Calu3 (cell line): ENCODE measurements at places on chromosomes 6 and 20. TPM values are rescaled to one million over a fixed set of nuclear protein-coding genes. Genes with fewer than 3 reads are reported as not detected.

GRCh38 chr6:66361886-66362285 is 654.9 kb upstream of the EYS start:
- no peak for DNase-seq

DNA sequence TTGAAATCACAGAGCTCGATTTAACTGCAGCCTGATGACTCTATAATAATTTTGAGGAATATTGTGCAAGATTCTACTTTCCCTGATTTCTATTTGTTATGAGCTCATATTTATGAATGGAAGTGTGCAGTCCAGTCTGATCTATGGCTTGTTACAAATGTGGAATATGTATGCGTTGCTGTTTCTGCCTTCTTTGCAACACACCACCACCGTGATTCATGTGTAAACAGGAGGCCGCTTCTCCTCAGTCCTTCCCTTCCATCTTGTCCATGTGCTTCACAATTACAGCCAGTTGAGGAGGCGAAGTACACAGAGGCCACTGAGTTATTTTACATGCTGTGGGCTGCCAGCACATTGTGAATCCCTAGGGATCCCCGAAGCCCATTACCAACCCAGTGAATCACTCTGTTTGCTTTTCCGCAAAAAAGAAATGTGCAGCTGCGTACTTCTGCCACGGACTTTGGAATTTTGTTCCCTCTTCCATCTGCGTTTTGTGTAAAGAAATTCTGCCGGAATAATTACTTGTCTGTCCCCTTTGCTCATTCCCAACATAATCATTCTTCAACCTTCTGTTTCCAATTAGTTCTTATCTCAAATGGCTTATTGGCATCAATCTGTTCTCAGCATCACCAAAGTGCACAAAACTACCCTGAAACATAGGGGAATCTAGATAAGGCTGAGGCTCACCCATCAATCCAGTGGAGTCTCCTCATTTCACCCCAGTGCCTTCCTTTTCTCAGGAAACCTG is 551.6 kb upstream of the CITED2 start:
- no peak for DNase-seq

Gene HLA-DMB
- total RNA-seq: 32.4 and 35.9 TPM in 2 replicates

- no peak for DNase-seq
Observed at GRCh38 chr20:29318871-29319461, 1938.5 kb upstream of the DEFB115 start.

Gene SYTL3
- 14.2 and 15.0 TPM in 2 replicates for total RNA-seq

Gene ALDH8A1
- 0.68 and 1.5 TPM in 2 replicates for total RNA-seq

- DNase-seq: no peak
Observed at GRCh38 chr20:3908667-3909066, 19.5 kb downstream of the PANK2 start.

DNA sequence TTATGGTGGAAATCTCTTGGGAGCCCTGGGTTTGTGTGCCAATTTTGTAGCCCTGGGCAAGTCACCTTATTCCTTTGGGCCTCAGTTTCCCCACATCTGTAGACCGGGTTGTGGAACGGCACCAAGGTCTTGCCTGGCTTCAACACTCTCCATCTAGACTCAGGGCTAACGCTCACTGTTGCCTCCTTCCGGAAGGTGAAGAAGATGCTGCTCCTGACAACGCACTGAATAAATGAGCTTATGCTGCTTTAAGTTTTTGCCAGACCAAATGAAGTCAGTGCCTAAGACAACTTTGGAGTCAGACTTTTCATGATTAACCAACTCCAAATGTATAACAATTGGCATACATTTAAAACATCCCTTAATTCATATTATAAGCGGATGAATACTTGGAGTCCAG is 53.1 kb downstream of the PSMG4 start:
- no peak for DNase-seq

DNA sequence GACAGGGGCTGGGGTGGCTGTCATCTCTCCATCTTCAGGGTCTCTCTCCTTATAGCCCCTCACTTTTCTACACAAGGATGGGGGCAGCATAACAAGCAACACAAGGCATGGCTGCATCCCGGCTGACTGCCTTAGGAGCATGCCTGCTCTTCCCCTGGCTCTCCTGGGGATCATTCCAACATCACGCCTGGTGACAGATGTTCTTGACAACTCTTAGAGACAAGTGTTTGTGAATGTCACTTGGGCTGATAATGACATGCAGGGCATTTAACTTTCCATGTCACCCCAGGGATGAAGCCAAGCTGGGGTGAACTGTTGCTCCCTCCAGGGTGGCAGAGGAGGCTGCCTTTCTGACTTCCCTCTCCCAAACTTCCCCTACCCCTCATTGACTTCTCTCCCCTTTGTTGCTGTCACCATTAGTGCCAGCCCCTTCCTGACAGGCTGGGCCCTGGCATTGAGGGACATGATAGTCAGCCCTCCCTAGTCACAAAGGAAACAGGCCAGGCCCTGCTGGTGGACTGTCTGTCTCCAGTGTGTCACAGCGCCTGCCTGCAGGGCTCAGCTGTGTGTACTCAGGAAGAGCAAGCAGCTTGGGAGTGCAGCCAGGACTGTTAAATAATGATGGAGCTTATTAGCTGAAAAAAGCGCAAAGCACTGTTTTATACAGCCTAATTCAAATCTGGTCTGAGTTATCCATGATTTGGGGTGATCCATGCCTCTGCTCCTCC is 161.8 kb downstream of the LRFN2 start:
- no peak for DNase-seq
